Hematopoietic multipotent progenitor cell treated with erythropoietin and hydrocortisone succinate and interleukin-3 and kit ligand, for 8 days (in vitro differentiated cells): ENCODE measurements at places on chromosomes 5 and 9.

- no peak for DNase-seq
Observed at GRCh38 chr5:121984250-121984649, 22.5 kb downstream of the SRFBP1 start.

GRCh38 chr9:5015934-5016333, 30.9 kb downstream of the JAK2 start:
- DNase-seq, result no peak

DNA sequence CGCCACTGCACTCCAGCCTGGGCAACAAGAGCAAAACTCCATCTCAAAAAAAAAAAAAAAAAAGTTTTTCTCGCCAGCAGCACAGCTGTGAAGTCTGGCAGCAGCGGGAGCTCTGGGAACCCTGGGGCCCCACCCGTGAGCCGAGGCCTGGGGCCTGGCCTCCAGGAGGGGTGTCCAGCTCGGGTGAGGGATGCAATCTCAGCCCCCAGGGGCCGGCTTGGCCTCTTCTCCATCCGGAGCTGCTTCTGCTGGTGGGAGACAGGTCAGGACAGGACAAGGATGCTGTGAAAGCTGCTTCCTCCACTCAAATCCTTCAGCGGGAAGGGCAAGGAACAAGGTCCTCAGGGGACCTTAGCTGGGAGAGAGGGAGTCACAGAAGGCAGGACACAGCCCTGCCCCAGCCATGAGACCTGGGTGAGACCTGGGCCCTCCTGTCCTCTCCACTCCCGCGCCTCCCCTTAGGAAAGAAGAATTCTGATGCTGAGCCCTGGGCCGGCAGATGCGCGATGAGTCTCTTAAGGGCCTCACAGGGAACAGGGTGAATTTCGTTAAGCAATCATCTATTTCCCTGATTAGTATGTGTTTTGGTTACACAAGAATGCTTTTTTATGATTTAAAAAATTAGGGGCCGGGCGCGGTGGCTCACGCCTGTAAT, 30.6 kb downstream of the PLPP7 start:
- no peak for DNase-seq

DNA sequence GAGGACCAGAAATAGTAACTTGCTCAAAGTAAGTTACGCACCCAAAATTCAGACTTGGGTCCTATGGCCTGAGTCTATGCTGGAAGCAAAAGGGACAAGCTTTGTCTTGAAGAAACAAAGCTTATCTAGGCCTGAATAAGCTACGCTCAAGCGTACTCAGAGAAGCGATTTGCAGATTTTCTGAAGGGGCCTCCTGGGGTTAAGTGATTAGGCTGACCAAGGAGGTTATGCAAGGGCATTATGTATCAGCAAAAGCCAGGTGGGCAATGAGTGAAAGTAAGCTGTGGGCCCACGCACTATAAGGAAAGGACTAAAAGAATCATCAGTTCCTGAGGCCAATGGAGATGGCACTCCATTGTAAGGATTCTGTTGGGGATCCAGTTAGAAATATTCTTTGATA, 122.1 kb downstream of the SNX18 start:
- DNase-seq, result no peak

- no peak for DNase-seq
Observed at GRCh38 chr5:67353500-67354450, 157.2 kb upstream of the CD180 start.

GRCh38 chr5:127839496-127840197, 136.5 kb downstream of the CCDC192 start:
- DNase-seq, result no peak

DNA sequence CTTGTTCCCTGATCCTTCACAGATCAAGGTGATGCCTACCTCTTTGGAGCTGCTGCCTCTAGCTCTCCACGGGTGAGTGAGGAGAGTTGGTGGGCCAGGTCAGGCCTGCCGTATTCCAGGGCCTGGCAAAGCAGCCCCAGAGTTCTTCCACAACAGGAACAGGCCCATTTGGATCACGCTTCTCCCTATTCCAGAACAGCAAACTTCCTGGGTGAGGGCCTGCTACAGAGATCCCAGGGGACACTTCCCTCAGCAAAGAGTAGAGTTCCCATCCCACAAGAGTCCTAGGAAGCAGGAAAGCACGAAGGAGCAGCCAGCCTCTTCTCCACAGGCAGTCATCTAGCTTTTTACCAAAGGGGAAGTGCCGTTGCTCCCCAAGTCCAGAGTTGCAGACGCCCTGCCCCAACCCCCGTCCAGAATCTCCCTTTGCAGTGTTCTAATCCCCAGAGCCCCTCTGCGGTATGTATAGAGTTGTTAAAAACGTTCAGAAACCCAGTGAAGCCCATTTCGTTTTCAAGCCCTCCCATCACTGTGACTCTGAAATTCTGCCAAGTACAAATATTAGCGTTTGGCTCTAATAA, 9.3 kb upstream of the DNAJB5 start:
- DNase-seq, result no peak

GRCh38 chr9:111040494-111040893, 2.2 kb upstream of the LPAR1 start:
- no peak for DNase-seq

GRCh38 chr5:42943931-42944631, 96.0 kb downstream of the ANXA2R start:
- no peak for DNase-seq

DNA sequence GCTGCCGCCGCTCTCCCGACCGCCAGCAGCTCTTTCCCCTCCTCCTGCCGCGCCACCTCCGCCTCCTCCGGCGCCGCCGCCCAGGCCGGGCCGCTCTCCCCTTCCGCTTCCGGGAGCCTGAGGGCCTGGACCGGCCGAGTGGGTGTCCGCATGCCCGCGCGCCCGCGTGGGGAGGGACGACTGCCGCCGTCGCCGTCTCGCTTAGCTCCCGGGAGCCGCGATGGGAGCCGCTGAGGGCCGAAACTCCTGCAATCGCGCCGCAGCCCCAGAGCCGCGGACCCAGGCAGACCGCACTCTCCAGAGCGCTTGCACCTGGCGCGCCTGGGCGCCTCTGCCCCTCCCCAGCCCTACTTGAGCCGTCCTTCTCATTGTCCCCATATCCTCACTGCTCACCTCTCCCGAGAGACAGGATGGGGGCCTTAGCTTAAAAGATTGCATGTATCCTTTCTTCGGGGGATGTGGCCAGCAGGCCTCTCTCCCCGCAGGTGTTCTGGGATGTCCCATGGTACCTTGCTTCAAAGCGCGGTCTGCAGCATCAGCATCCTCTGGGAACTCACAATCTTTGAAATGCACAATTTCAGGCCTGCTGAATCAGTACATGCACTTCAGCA, at the start of gene ZDHHC21:
ZDHHC21 (minus strand) TSS at position 182 of the 611 bp plus-strand sequence. CDS start 19,092 bp downstream, outside the sequence.
- DNase-seq, result peak; percentile 69

DNA sequence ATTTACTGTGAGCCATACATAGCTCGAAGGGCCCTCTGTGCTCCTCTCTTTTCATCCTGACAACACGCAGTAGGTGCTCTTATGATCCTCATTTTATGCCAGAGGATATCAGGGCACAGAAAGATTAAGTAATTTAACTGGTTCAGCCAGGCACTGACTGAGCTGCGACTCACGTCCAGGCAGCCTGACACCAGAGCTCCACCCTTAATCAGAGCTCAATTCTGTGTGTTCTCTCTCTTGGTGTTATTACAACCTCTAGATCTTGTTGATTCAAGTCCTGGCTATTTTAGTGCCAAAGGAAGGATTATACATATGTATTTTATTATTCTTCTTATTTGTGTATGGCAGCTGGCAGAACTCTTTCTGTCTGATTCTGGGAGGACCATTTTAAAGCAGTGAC, 59.7 kb downstream of the OSMR start:
- no peak for DNase-seq

- DNase-seq, result no peak
Observed at GRCh38 chr9:137110147-137110910, 4.2 kb downstream of the DPP7 start.

- DNase-seq, result no peak
Observed at GRCh38 chr9:98146101-98146991, 27.3 kb upstream of the TRIM14 start.

DNA sequence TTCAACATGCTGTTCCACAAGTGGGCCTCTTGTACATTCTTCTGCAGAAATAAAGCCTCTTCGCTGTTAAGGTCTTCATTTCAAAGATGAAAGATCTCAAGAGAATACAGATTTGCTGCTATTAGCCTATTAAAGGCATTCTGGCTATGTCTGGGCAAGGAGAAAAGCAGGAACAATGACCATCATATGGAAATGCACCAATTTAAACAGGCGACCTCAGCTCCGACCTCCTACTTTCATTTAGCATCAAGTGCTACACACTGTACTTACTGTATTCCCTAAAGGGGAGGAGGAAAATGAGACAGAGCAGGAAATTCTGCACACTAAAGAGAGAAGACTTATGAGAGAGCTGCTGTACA, 64.8 kb downstream of the HABP4 start:
- no peak for DNase-seq

DNA sequence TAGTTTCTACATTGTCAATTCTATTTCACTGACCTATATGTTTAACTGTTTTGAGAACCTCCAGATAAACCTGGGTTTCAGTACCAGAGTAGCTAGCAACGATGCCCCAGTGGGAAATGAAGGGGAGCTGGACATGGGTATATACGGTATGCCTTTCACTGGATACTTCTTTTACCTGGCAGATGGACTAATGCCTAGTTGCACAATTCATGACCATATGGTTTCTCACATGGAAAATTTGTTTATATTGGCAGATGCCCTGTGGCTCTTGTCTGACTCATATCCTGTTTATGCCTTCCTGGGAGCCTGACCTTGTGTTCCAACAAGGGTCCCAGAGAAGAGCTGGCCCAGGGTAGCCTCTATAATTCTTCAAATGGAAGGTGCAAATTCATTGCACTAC, 144.1 kb downstream of the MAT2B start:
- DNase-seq, result no peak

DNA sequence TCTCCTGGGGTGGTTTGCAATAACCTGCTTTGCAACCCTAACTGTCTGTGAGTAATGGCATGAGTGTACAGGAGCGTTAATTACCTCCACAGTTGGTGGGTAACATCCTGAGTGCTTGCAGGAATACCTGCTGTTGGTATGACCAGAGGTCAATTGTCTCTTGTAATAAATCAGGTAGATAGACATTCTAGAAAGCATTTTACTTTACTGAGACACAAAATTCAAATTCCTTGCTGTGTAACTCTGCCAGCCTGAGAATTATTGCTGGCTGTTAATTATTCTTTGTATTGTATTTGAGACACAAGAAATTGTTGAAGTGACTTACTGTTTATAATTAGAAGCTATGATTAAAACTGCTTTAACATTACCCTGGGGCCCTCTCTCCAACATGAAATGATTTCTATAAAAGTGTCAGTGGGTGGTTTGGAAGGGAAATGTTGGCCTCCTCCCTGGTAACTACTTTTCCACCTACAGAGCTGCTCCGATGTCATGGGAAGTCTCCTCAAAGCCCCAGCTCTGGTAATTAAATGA, 150.8 kb upstream of the ADCY2 start:
- no peak for DNase-seq

GRCh38 chr5:61970218-61970617, 335.8 kb upstream of the KIF2A start:
- no peak for DNase-seq

GRCh38 chr5:116686438-116686837, 111.8 kb upstream of the SEMA6A start:
- no peak for DNase-seq

- DNase-seq, result no peak
Observed at GRCh38 chr9:116450378-116451139, 236.5 kb upstream of the TRIM32 start.

DNA sequence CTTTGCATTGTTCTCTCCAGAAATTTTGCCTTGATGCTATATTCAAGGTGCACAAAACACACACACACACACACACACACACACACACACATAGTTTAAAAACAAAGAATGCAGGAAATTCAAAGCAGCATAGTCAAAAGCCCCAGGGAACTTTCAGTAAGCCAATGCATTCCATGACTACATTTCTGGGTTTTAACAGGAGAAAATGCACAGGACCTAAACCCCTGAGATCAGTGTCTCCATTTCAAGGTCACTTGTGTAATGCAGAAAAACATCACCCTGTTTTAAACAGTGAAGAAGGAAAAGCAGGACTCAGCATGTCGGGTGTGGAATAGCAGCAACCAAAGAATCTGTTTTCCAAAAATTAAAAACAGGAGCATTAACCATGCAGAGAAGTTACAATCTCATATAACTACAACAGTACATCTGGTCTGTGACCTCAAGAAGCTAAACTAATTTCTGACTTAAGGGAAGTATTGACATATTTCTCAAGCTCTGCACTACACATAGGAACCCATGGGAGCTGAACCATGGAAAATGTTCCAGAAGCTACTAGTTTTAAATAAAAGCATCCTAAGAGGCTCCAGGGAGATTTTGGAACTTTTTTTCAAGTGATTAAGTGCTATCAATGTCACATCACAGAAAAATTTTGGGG, 296.7 kb downstream of the HINT1 start:
- DNase-seq, result no peak

DNA sequence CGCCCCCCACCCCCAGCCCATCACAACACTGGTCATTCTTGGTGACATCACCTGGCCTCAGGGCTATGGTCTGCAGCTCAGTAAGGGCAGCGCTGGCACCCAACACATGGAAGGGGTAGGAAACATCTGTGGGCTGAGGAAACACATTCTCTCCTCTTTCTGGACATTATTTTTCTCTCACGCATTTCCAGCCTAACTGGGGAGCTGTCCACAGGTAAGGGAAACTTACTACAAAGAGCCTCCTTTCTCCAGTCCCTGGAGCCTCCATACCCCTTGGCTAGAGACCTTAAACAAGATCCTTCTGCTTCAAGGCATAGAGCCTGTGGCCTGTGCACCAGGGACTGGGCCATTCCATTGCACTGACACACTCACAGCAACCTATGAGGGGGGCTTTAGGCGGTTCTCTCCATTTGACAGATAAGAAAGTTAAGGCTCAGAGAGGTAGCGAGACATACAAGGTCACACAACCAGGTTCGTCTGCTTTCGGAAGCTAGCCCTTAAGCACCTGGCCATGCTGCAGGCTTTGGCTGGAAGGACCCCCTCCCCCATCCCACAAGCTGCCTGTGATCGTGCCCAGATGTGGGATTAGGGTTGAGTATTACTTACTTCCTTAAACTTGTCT, 40.7 kb downstream of the CXXC5 start:
- DNase-seq, result no peak

GRCh38 chr9:133679466-133680061, 43.4 kb downstream of the DBH start:
- no peak for DNase-seq

GRCh38 chr5:135232958-135233357, 166.1 kb downstream of the MACROH2A1 start:
- no peak for DNase-seq

GRCh38 chr5:79924936-79925893, 65.8 kb downstream of the MTX3 start:
- DNase-seq, result peak; percentile 3

DNA sequence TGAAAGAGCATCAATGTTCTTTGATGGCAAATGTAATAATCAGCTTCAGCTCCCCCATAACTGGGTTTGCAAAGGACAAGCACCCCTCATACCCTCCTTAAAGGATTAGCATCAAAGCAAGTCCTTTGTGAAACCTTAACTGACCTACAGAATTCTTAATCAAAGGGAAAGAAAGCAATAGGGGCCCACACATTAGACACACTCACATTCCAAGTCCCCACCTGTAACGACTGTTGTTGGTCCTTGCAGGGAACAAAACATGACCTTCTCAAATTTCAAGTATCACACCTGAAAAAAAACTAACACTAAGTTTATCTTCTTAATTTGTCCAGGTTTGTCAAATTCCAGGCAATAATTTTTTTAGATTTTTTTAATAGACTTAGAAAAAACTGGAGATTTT, 32.6 kb downstream of the TTC39B start:
- no peak for DNase-seq
